ENCODE measurements at places on chromosomes 3 and 15.

GRCh38 chr3:156818890-156819289 lies 7.3 kb upstream of the LEKR1 start:
- DNase-seq = no peak

DNA sequence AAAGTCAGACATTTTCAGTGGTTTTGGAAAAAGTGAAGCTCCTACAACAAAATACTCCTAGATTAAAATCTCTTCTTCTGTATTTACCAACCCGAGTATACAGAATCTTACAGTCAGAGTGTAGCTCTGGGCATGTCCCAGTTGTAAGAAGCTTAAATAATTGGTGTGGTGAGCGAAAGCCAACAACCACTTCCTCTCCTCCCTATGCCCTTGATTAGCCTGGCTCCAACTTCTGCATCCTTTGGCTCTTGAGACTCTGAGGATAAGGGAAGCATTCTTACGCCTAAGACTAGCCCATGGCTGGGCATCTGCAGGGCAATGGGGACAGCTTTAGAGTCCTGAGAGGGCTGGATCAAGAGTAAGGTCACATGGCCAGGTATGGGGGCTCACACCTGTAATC lies 25.5 kb downstream of the RFT1 start:
- no peak for DNase-seq

DNA sequence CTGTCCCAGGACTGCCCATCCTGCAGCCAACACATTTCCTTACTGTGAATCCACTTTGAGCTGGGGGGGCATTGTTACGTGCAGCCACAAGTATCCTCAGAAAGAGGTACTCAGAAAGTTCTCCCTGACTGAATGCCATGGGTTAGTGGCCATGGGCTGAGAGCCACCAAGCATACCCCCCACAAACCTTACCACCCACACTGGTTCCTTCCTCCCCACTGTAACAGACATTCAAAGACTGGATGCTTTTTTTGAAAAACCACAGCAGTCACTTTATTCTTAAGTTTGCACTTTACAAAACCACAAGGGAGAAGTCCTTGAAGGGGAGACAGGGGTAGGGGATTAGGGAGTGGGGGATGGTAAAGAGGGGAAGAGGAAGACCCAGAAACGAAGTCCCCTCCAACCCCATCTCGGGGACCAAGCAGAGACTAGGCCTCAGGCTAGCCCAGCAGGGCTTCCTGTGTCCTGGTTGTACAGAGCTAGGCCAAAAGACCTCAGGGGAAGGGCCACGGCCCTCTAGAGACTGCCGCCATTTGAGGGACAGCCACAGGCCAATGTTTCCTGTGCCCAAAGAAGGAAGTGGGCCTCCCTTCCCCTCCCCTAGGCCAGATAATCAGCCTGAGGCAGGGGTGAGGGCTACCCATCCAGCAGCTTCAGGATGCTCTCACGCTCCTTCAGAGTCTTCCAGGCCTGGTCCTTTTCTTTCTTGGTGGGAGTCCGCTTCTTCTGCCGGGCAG lies 10.1 kb upstream of the CAMK1 start:
- DNase-seq = no peak

- no peak for DNase-seq
Measured at GRCh38 chr3:99409961-99410360, 228.4 kb upstream of the COL8A1 start.

- no peak for DNase-seq
Measured at GRCh38 chr3:51393564-51393963, 2.5 kb downstream of the RBM15B start.

- DNase-seq = no peak
Measured at GRCh38 chr3:125671461-125672243, 76.4 kb upstream of the OSBPL11 start.

DNA sequence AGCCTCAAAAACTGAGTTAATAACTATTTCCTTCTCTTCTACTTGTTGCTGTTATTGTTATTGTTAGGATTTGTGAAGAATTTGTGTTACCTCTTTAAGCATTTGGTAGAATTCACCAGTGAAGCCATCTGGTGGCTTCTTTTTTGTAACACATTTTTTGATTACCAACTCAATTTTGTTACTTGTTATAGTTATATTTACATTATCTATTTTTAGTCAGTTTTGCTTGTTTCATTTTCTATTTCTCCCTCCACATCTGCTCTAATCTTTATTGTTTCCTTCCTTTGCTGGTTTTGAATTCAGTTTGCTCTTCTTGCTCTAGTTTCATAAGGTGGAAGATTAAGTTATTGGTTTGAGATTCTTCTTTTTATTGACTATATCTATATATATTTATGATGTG lies 3.7 kb upstream of the SLC9C1 start:
- DNase-seq = no peak

DNA sequence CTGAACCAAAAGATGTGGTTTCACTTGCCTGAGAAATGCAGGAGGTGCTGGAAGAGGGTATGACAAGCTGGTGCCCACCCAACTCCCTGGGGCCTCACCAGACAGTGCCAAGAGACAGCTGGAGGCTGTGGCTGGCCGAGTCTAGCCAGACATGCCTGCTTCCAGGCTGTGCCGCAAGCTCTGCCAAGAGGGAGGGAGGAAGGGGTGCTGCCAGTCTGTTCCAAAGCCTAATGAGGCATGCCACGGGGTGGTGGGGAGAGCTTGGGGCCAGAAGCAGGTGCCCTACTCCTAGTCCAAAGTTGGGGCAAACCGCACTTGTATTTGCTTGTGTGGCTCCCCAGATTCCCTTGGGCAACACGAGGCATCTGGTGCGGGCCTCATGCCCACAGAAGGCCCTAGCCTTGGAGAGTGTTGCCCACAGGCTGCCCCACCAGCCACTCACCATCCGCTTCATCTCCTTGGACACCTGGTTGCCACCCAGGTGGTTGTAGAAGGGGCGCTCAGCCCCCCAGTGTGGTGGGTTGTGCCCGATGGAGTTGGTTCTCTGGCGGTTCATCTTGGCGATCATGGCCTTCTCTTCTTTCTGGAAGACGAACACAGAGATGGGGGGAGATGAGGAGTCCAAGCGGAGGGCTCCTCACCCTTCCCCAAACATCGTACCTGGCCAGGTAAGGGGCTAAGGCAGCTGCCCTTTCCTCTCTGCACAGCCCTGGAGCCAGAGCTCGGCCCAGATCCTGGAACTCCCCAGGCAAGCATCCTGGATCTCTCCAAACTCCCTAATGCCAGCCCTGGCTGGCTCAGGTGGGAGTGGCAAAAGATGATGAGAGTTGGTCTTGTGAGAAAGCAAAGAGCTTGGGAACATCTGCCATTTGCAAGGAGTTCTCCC lies 123.4 kb downstream of the SEC22A start:
- DNase-seq = no peak

DNA sequence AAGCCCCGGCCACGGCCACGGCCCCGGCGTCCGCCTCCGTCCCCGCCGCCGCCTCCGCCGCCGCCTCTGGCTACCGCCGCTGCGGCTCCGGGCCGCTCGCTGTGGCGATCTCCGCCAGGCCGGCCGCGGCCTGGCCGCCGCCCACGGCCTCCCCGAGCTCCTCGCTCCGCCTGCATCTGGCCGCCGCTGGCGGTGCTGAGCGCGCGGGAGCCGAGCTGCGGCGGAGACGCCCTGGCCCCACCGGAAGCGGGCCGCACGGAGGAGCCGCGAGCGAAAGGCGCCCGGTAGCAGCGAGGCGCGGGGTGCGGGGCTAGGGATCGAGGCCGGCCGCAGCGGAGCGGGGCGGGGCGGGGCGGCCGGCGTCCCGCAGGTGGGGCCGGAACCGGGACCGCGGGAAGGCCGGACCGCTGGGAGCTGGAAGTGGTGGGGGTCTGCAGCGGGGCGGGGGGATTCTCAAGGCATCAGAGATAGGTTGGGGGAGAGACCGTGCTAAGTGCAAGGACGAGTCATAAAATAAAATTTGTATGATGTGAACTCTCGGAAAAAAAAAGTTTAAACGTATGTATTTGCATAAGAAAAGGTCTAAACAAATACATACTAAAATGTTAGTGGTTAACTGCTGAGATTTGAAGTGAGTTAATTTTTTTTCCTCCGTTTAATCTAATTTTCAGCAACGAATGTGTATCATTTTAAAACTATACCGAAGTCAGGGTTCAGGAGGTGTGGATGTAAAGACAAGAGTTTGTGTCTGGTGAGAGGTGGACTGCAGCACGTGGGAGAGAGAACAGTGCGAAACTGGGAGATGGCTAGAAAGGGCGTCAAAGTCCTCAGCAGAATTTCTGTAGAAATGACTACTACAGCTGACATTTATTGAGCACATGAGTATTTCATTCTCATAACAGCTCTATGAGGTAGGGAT lies at the start of gene AVEN:
Gene AVEN (minus strand): TSS at position 334 of the 919 bp plus-strand sequence. CDS start 158 bp downstream, at position 176.
- DNase-seq = peak; percentile 18

DNA sequence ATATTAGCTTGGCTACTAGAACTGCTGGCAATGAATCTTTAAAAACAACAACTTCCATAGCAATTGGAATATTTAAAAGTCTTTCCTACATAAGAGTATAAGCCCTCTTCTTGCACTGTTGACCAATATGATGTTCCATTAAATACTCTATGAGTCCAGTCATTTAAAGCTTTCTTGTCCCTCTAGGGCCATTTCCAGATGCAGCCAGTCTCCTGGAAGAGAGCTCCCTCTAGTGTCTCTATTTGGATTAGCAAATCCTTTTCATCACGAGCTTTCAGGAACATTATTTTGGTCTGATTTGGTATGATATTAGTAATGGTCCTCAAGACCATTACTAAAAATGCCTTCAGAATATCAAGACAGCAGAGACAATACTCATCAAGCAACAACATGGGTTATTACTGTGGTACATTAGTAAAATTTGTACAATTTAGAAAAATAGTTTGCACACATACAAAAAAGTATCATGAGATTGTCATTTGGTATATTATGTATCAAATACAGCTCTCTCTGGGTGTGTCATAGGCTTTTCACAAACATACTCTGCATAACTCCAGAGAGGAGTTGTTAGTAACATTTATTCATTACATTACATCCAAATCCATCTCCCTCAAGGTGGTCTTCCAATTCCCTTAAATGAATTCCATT lies 101.3 kb downstream of the DPH6 start:
- DNase-seq = no peak

GRCh38 chr3:67863869-67864268 lies 209.5 kb upstream of the SUCLG2 start:
- no peak for DNase-seq

DNA sequence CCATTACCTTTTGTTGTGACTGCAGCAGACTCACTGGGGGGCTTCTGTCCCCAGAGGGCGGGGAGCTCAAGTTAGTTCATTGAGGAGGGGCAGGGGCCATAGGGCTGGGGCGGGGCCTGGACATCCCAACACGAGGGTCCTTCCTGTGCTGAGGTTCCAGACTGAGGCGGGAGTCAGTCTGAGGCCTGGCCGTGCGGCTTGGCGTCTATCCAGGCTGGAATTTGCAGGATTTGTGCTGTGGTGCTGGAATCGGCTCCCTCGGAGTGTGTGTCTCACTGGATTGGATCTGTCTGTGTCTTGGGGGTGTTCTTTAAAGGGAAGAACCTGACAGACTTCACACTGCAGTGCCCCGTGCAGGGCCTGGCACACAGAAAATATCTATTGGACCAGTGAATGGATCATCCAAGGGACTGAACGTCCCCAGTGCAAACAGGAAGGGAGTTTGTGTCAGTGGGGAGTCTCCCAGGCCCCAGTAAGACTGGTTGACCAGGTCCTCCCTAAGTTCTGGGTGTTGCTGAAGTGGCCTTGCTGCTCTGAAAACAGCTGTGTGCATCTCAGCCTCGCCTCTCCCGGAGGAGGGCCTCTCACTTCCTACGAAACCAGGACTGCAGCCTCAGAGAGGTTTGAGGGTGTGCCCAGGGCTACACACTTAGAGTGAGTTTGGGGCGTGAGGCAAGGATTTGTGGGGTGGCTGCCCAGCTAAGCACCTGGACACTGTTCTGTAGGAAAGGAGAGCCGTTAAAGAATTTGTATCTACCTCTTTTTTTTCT lies 26.1 kb downstream of the GOLGA6L2 start:
- no peak for DNase-seq

DNA sequence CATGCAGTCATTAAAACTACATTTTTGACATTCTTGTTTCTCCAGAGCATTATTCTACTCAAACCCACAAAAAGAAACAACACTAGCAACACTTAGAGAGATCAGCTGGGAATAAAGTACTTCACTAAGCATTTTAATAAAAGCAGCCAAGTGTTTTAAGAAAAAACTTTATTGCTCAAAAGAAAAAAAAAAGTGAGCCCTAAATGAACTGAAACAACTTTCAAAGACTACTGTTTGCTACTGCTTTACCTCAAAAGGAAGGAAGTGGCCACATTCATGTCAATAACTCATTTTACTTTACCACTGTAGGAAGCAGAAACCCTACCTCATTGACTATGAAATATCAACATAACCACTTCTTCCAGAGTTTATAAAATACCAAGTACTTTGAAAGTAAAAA lies 91.3 kb downstream of the UACA start:
- no peak for DNase-seq

DNA sequence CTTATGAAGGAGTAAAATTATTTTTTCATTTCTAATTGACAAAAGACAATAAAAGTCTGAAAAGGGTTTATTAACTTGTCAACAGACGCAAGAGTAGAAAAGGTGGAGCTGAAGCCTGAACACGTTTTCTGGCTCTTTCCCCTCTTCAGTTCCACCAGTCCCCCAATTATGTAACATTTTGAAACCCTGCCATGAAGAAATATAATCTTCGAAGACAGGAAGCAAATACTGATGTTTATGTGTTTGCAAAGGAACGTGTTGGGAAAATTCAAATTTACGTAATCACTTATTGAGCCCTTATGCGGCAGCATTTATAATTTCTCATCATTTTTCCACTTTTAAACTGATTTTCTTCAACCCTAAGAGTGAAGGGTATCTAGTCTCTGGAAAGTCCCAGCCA lies 767 bp downstream of the AP3S2 start:
- no peak for DNase-seq

GRCh38 chr3:161291191-161291901 lies 70.2 kb downstream of the NMD3 start:
- DNase-seq = no peak

- no peak for DNase-seq
Measured at GRCh38 chr15:86661580-86661979, 581.9 kb downstream of the AGBL1 start.

- no peak for DNase-seq
Measured at GRCh38 chr3:13838421-13838820, 41.5 kb downstream of the WNT7A start.

DNA sequence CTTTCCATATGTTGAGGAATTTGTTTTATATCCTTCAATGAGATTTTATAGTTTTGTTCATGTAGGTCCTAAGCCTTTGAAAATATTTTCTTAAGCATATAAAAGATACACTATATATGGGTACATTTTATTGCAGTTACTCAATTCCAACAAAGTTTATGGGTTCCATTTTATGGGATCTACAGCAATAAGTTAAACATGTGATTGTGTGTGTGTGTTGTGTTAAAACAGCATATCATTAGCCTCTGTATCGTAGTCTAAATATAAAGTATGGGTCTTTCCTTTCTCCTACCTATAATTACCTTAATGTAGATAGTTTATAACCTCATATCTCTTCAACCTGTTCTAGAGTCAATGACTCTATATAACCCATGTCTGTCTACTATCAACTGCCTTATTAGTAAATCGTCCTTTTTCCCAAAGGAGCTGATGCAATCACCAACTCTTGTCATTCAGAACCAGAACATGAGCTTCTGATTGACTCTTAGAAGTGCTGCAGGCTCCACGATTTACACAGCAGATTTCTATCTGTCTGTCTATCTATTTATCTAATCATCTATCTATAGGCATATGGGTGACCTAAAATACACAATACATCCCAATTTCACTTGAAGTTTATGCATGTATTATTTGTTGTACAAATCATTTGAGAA lies 512.6 kb upstream of the CBLB start:
- DNase-seq = no peak
